ENCODE measurements at places on chromosomes 1 and 21. TPM values are rescaled to one million over a fixed set of nuclear protein-coding genes. Genes with fewer than 3 reads are reported as not detected.

The ZSWIM5 gene
- total RNA-seq = 0.47 TPM

The B3GALT5 gene
- total RNA-seq = not detected

The FOXD3 gene
- not detected for total RNA-seq

The DFFA gene
- total RNA-seq = 45.1 TPM

The C4BPA gene
- not detected for total RNA-seq

The EDN2 gene
- total RNA-seq = not detected

The MAP1LC3C gene
- total RNA-seq = not detected
